Inflammatory macrophage treated with lipopolysaccharide for 4 hours (primary cell): ENCODE measurements at places on chromosomes 16 and 17.

- DNase-seq = no peak
Measured at GRCh38 chr17:65064452-65065019, 8.0 kb upstream of the GNA13 start.

DNA sequence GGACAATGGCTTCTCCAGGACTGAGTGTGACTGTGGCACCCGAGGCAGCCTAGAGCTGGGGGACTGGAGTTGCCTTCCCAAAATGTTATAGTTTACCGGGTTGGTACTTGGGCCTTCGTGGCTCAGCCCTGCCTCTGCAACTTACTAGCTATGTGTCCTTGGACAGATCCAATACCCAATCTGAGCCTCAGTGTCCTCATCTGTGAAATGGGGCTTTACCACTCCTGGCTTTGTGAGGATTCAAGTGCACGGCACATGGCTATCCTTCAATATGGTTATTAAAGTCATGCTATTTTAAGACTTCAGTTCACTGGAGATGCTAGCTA, 9.6 kb downstream of the IRX5 start:
- DNase-seq = no peak

DNA sequence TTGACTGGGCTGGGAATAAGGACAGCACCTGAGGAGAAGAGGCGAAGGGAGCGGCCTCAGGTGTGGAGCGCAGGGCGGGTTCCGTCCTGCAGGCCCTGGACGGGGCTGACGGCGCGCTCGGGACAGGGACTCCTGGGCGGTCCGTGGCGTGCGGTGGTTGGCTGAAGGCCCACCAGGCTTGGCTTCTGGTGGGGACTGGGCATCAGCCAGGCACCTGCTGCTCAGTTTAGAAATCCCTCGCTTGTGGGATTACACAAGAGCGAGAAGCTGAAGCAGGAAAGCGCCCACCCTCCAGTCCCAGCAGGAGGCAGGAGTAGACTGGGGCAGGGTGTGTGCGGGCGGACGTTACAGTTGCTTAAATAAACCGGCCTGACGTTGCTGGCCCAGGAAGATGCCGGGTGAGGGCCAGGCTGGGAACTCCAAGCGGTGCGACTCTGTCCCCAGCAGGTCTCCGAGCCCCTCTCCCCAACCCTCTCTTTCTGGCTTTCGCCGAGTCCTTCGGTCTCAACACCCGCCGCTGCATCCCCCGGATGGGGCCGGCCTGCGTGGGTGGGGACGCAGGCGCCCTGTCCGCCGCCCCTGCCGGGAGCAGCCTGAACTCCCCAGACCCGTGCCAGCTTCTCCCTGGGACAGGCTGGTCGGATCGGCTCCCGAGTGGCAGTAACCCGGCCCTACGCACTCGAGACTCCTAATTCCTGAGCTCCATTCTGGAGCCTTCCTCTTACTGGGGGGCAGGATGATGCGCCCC, 639 bp downstream of the MIF4GD start:
- DNase-seq = peak; percentile 85

GRCh38 chr16:81688182-81688581, 90.9 kb upstream of the PLCG2 start:
- DNase-seq = no peak

DNA sequence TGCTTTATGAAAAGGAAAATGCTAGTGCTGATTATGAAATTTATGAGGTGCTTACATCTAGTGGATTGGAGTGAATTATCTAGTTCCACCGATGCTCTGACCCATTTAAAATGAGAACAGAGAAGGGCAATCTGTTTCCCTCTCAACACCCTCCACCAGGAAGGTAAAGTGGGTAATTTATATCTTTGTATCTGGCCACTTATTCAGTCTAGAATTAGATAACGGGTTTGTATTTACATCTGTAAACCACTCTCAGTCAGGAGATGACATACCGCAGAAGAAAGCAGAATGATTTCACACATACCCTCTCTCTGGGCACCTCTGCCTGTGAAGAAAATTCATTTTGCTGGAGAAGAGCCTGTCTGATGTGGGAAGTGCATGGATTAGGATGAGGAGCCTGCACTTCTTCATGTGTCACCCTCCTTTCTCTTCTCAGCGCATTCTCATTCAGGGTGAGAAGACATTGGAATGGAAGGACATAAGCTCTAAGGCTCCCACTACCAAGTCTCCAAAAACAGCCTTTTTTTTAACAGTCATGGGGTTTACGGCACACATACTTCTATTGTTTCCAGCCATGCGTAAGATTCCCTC, 646.7 kb upstream of the SALL1 start:
- no peak for DNase-seq

- peak; percentile 55 for DNase-seq
Measured at GRCh38 chr17:59754552-59754951, 47.1 kb downstream of the VMP1 start.

DNA sequence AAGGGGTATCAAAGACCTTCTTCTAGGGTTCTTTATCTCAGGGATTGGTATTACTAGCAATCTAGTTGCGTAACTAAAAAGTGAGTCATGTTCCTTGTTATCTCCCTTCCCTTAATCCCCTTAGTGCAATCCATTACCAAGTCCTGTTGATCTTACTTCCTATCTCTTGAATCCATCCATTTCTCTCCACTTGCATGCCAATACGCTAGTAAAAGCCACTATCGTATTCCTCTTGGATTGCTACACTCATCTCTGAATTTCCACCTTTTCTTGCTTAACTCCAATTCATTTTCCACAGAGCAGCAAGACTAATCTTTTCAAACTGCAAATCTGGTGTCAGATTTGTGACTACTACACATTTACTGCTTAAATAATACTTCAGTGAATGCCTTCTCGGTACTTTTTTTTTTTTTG, 1.8 kb upstream of the ADAT1 start:
- DNase-seq = peak; percentile 25

GRCh38 chr16:30605158-30605557, 5.0 kb downstream of the ZNF689 start:
- peak; percentile 51 for DNase-seq

DNA sequence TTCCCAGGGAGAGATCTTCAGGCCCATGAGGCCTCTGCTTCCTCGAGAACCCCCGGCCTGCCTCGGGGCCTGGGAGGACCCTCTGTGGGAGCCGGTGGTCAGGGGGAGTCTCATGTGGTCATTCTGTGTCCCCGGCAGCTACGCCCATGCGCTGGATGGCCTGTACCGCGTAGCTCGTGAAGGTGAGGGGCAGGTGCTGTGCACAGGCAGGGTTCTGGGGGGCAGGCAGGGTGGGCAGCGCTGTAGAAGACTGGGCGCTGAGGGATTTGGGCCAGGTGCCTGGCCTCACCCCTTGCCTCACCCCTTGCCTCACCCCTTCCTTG, 4.6 kb downstream of the SLC25A10 start:
- DNase-seq = no peak

GRCh38 chr16:3482659-3483241, 12.5 kb downstream of the C16orf90 start:
- DNase-seq = no peak

DNA sequence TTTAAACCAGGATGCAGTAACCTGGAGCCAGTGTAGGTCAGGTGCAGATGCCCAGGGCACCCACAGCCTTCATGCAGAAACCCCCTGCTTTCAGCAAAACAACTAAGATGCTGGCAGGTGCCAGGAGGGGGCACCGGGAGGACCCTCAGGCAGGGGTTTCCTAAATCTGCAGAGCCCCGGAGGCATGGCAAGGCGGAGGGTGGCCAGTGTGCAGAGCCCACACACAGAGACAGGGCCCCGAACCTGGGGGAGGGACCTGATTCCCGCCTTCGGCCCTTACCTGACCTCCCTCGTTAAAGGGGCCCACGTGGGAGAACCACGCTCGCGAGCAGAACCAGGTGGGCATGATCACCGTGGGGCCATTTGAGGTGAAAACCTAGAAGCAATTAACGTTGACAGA, 114.0 kb upstream of the METRNL start:
- no peak for DNase-seq

- DNase-seq = no peak
Measured at GRCh38 chr16:12260647-12261262, 284.2 kb downstream of the SNX29 start.

GRCh38 chr16:48879223-48880122, 269.5 kb upstream of the N4BP1 start:
- DNase-seq = no peak

GRCh38 chr16:86490859-86491639, 19.3 kb upstream of the FOXF1 start:
- no peak for DNase-seq

- peak; percentile 97 for DNase-seq
Measured at GRCh38 chr17:80892019-80892855, 99.4 kb upstream of the CHMP6 start.
